ENCODE measurements at places on chromosomes 7 and 10.

- no peak for DNase-seq
These were observed 90.4 kb downstream of the SVOPL start for GRCh38 chr7:138610671-138611170.

DNA sequence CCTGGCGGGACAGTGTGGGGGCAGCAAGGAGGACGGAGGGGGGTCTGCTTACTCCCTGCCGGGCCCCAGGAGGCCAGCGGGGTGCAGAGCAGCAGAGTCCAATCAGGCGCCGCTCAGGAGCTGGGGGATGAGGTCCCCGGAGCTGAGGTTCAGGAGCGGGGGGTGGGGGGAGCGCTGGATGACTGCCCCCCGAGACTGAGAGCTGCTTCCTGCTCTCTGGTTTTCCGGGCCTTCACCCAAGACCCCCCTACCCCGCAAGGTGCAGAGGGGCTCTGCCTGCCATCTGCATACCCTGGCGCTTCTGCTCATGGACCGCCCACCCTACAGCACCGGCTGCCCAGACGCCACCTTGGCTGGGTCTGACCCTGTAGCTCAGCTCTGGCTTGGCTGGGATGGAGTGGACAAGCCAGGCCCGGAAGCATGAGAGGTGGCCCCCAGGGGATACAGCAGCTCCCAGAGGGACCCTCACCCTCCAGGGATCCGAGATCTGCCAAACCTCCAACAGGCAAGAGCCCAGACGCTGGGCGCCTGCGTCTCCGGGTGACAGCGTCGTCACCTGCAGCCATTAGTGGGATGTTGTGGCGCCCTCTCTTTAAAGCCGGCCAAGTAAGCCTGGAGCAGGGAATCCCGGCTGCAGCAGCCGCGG is 930 bp downstream of the KNDC1 start:
- no peak for DNase-seq

- DNase-seq, result no peak
These were observed 153.6 kb downstream of the PHF14 start for GRCh38 chr7:11127114-11127785.

DNA sequence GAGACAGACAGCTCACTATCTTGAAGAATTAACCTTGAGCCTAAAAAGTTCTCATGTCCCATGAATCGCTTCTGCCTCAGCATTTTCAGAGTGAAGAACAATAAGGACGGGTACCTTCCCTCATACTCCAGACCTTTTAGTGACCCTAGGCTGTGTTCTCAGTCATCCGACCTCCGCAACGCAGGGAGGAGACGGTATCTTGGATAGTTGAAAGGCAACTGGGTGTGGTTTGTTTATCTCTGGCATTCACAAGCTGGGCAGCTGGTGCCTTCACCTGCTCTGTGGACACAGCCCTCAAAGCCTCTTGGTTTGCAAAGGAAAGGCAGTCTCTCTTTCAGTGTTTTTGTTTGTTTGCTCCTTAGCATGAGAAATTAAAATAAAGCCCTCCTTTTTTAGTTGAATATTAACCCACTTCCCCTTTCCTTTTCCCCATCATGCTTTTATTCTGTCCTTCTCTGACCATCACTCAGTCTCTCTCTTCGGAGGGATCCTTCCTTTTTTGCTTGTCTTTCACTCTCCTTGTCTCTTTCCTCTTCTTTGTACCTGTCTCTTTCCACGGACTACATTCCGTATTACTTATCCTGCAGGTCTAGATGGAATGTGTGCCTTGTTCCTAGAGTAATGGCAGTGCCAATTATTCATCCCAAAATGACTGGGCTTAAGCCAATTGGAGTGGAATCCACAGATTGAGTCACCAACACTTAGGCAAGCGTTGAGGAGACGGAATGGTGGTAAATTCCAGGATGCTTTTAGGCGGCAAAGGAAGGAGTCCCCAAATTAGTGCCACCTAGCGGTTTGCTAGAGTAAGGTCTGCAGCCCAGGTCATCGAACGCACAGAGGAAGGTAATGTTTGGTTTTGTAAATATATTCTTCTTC is 45.8 kb downstream of the PRR15 start:
- no peak for DNase-seq

GRCh38 chr7:100865938-100866728 is 1.1 kb upstream of the TRIP6 start:
- DNase-seq, result peak; percentile 69

- DNase-seq, result no peak
These were observed 74.9 kb downstream of the CTBP2 start for GRCh38 chr10:125085258-125086054.

DNA sequence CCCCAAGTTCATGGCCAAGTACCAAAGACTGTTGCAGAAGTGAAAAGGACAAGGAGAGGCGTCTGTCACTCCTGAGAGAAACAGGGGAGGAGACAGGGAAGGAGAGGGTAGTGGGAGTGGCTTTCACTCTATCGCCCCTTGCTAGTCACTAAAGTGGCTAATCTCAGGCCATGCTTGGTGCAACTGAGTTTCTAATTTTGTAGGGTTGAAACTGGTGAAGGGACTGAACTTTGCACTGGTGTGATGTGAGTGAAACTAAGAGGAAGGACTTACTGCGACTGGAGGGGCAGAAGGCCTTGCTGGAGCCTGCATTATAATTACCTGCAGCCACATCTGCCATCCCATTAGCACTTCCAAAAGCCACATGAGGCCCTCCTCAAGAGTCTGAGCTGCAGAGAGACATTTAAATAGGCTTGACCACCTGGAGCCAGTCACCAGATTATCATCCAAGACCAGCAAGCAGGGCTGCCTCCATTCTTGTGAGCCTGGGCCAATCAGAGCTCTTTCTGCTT is 107.2 kb upstream of the EEPD1 start:
- no peak for DNase-seq

DNA sequence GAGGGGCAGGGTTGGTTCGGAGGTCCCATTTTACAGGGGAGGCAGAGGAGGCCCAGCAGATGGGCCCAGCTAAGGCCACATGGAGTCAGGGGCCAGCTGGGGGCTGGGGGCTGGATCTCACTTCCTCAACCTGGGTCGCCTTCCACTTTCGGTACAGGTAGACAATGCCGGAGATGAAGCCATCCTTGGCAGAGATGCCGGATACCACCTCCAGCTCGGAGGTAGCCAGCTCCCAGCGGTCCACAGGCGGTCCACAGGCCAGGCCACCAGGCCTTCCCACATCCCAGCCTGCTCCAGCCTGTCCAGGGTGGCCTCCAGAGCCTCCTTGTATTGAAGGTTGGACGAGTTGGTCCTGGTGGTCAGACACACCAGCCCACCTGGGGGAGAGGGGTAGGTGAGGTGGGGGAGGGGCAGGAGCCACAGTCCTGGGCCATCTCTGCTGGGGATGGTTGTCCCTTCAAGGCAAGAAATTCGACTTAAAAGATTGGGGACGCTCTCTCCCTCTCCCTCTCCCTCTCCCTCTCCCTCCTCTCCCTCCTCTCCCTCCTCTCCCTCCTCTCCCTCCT is 3.9 kb downstream of the CLDN4 start:
- no peak for DNase-seq

DNA sequence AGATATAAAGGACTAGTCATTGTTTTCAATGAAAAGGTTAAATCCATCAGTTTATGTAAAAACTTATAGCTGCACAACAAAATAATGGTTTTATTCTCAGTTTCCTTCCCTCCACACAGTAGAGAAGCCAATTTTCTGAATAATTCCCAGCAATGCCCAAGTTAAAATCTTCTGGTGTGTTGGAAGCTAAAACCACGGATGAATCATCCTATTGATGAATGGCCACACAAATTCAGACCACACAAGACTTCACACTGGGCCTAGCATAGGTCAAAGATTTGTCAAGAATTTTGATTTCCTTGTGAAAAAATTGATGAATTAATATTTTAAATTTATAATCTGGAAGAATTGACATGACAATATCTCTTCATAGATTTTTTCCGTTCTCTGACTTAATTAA is 617.6 kb downstream of the INHBA start:
- no peak for DNase-seq

GRCh38 chr7:1748076-1748838 is 78.2 kb downstream of the ELFN1 start:
- no peak for DNase-seq

GRCh38 chr7:78473021-78473420 is 674.4 kb downstream of the PHTF2 start:
- no peak for DNase-seq

DNA sequence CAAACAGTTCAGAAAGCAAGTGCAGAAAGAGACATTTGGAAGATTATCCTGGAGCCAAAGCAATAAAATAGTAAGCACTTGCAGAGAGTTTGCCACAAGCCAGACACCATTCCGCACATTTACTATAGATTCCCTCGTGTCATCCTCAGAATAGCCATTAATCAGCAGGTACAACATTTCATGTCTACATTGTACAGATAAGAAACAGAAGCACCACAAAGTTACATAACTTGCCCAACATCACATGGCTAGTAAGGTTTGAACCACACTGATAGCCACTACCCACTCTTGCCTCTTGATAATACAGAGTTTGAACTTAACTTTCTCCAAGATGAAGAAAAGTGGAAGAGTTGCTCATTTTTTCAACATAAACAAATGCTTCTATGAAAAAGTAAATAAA is 40.6 kb upstream of the GHITM start:
- DNase-seq, result no peak

- DNase-seq, result no peak
These were observed 125.0 kb upstream of the NPY start for GRCh38 chr7:24158975-24159374.

GRCh38 chr10:116627386-116627933 is 6.7 kb downstream of the PNLIPRP2 start:
- DNase-seq, result no peak

DNA sequence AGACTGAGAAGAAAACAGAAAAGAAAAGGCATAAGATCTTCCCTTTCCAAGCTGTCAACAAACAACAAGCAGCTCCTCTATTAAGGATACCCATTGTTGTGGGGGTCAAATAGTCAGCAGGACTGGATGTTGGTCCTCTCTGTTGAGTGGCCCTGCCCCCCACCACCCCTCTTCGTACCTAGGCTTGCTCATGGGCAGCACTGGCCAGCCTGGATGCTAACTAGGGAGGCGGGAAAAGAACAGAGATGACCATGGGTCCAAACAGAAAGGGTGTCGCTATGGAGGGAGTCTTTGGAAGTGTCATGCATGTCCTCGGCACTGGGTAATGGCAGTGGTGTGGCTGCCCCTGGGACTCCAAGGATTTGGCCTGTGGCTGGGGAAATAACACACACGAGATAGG is 45.6 kb downstream of the SPDYE5 start:
- no peak for DNase-seq

DNA sequence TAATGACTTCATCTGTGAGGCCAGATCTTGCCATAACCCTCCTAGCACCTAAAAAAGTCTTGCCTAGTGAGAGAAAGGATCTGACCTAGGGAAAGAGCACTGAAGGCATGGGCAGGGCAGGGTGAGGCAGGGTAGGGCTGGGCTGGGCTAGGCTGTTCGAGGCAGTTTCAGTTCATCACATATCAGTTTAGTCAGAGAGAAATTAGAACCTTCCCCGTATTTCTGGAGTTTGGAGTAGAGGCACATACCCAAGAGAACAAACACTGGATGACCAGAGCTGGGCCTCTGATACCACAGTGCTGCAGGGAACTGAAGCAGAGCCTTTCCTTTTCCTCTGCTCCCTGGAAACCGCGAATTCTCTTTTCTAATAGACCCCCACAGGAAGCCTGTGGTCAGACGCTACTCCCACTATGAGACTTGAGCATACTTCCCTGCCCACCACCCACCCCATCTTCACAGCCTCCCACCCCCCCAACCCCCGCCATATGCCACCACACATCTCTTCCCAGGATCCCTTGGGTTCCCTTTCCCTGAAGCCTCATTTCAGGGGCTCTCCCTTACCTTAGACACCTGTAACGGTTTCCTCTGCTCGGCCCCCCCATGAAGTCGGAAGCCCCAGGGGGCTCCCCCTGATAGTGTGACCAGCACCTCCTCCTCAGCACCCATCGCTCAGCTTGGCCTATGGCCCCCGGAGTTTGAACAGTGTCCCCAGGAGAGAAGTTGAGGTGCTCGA is 406 bp downstream of the SYNPO2L start:
- no peak for DNase-seq

GRCh38 chr10:8463853-8464252 is 409.4 kb downstream of the GATA3 start:
- no peak for DNase-seq

GRCh38 chr10:33419311-33419710 is 84.8 kb upstream of the NRP1 start:
- DNase-seq, result no peak

DNA sequence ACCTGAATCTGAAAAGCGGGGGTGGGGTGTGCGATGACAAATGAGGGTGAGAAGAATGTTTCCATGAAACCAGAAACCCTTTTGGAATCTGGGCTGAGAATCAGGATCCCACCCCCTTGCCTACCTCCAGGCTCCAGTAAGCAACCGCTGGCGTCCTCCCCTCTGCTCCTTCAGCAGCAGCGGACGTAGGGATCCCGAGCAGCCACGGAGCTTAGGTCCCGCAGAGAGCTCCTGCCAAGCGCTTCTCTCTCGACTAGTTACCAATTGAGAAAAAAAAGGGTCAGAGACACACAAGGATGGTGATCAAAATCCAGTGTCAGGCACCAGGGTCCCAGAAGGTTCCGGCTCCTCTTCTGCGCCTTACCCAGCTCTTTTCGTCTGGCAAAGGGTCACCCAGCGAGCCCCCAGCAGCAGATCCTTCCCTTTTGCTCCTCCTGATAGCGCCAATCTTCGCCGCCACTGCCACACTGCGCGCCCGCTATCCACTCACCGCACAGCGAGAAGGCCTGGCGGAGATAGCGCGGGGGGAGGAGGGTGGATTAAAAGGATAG is 733.5 kb downstream of the ZWINT start:
- no peak for DNase-seq

DNA sequence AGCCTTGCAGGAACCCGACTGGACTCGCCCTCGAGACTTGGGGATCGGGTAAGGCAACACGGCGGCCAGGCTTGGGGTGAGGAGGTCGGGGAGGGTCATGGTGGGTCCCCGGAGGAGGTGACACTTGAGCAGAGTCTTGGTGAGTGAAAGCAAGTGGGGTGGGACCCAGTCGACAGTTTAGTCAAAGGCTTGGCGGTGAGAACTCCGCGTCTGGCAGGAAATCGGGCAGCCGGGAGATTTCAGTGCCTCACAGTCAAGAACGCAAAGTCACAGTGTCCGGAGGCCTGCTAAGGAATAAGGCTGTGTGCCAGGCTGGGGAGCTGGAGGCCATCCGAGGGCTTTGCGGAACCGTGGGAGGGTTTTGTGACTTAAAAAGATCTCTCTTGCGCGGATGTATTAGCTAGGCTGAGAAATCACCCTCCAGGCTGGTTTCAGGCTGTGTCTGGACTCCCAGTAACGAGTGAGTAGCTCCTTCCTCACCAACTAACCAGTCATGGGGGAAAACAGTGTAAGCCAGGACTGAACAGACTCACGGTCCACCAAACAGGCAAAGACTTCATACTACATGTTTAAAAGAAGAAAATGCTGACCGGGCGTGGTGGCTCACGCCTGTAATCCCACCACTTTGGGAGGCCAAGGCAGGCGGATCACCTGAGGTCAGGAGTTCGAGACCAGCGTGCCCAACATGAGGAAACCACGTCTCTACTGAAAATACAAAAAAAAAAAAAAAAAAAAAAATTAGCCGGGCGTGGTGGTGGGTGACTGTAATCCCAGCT is 613 bp downstream of the AP5Z1 start:
- DNase-seq, result peak; percentile 47

- DNase-seq, result no peak
These were observed 39.9 kb downstream of the CYTH3 start for GRCh38 chr7:6232534-6232933.

Data from hypothalamus (tissue), 51 donors.